Hindlimb muscle (tissue), 1 donor: ENCODE measurements at places on chromosomes 1 and 21.

DNA sequence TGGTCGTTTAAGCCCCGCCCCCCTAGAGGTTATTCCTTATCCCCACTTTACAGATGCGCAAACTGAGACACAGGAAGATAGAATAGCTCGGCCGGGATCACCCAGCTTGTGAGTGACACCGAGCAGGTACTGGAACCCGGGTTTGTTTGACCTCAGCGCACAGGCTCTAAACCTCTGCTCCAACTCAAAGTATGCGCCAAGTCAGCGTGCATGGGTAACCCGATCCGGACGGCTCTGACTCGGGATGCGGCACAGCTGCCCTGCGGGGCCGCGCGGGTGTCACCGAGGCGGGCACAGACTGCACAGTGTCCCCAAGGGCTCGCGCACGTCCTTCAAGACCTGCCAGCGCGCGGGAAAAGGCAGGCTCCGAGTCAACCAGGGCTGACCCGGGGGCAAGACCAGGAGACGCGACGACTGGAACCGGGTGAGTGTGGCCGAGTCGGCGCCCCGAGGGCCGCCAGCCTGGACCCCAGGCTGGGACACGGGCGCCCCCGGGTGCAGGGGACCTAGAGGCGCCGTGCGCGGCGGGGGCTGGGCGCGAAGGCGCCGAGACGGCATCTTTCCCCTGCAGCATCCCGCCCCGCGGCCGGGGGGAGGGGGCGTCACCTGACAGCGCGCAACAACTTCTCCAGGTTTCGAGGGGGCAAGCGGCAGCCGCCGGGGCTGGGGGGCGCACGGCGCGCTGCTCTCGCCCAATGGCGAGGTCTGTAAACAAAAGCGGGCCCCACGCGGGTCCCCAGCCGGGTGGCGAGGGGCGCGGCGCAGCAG lies 101.9 kb upstream of the SOD1 start:
- no peak for DNase-seq

GRCh38 chr1:3799976-3800685 lies 3.8 kb upstream of the LRRC47 start:
- DNase-seq, result no peak

DNA sequence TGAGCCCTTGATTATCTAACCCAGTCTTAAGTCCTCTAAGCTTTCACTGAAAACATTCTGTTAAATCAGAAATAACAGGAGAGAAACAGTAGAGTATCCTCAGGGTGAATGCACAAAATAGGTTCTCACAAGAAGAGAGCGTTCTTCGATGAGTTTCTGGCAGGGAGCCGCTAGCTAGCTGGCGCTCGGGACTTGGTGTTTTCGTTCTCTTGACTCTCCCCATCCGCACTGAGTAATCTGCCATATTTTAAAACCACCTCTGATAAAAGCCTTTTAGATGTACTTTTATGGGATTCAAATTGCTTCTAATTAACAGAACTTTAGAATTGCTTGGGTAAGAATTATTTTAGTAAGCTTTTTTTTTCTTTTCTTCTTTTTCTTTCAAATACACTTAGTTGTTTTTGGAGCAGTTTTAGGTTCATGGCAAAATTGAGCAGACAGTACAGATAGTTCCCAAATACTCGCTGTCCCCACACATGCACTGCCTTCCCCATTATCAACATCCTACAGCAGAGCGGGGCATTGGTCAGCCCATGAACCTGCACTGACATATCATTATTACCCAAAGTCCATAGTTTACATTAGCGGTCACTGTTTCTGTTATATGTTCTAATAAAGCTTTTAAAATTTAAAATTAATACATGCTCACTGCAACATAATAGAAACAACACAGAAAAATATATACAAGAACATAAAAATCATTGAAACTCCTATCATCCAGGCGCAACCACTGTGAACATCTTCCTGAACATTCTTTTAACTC lies 35.4 kb downstream of the PRDM2 start:
- no peak for DNase-seq

DNA sequence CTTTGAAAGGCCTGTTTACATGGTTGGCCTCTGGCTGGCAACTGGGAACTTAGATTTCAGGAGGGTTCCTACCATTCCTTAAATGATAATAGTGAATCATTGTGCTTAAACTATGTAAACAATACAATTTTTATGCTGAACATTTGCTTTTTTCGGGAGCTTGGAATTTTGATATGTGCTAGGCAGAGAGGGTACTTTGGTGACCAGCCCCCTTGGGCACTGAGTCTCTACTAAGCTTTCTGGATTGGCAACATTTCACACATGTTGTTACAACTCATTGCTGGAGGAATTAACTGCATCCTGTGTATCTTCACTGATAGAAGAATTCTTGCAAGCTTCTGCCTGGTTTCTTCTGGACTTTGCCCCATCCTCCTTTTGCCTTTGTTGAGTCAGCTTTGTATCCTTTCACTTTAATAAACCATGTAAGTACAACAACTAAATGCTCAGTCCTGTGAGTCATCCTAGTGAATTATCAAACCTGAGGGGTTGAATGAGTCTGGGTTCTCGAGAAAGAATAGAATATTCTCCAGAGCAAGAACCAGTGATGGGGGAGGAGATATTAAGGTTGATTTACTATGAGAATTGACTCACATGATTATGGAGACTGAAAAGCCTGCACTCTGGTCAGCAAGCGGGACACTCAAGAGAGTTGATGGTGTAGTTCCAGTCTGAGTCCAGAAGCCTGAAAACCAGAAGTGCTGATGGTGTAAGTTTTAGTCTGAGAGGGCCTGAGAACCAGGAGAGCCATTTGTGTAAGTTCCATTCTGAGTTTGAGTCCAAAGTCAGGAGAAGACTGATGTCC lies 3.1 kb upstream of the SLC16A4 start:
- DNase-seq, result no peak

DNA sequence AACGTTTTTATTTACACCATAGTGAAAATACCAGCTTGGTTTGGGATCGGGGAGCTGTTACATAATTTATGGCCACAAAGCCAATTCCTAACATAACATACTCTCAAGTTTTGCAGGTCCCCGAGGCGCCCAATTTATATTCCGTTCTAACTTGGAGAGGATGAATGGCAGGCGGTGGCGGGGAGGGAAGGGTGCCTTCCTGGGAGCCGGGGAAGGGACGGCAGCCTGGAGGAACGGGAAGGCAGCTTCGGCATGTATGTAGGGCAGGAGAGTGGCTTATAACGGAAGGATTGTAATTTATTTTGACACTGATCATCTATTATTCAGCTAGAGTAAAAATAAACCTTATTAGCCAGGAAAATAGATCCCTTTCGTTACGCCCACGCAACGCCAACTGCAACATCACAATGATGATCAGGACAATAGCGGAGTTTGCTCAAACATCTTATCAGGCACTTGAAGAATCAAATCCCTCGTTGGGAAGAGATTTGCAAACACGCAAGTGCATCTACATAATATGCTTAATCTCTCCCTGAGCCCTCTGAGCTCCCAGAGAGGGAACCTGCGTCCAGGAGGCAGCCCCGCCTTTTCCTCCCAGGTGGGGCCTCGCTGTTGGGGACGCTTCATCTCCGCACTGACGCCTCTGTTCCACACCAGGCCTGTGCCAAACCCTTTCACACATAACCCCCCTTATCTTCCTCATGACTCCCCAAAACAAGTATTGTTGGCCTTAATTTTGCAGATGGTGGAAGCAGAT lies 93.7 kb upstream of the C1orf174 start:
- no peak for DNase-seq

DNA sequence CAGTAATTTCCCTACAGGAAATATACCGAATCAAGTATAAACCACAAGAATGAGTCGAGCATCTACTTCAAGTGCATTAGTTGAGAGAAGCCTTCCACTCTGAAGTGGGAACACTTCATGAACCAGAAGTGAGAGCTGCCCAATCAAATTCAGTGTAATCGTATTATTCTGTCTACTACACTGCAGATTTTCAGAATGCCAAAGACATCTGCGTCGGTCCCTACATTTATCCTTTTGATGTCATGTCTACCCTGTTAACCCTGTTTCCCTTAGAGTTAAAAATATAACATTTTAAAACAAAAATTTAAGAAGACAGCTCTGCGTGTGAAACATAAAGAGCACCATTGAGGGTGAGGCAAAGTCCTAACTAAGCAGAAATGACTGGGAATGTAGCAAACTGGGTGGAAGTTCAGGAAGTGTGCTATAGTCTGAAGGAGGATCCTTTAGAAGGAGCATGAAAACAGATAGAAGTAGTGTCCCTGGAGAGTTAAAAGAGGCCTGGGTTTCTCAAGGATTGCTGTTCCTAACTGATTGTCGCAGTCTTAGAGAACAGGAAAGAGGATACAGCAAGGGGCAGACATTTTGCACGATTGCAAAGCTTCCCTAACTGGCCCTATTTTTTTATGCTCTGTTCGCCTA lies 291.2 kb downstream of the PTPRC start:
- DNase-seq, result peak; percentile 36

DNA sequence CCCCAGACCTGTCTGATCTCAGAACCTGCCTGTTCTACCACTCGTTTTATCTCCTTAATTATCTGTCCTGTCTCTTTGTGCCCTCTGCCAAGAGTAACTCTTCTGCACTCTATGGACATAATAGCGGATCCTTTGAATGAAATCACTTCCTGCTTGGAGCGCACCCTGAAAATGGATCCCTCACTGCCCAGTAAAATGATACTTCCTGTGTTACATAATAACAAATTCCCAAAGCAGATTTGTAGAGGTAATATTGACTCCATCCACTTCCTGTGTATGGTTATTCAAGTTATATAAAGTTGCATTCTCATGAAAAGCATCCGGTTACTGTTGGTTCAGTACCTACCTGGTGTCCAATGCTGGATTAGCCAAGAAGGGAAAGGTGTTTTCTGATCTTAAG lies 246.0 kb downstream of the TRABD2B start:
- no peak for DNase-seq

GRCh38 chr21:36388096-36388495 lies 2.9 kb downstream of the CHAF1B start:
- DNase-seq, result no peak

DNA sequence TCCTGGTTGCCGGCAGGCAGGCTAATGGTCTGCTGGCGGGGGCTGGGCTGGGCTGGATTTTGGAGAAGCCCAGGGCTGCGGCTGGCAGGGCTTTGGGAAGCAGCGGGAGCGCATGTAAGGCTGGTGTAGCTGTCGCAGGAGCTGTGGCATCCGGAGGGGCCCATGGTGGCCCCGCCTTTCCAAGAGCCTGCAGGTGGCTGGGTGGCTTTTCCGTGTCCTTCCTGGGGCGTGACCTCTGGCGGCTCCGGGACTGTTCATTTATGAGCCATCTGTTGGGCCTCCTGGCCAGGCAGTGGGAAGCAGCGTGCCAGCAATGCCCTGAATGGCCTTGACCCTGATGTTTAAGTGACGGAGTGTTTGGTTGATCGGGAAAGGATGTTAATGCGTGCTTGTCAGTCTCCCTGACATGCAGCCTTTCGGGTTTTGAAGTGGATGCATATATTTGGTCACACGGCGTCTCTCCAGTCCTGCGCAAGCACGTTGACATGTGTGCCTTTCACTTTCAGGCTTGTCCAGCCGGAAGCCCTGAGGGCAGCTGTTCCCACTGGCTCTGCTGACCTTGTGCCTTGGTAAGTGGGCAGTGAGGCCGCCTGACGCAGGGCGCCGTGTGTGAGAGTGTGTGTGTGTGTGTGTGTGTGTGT lies 38.5 kb downstream of the AGPAT3 start:
- no peak for DNase-seq

DNA sequence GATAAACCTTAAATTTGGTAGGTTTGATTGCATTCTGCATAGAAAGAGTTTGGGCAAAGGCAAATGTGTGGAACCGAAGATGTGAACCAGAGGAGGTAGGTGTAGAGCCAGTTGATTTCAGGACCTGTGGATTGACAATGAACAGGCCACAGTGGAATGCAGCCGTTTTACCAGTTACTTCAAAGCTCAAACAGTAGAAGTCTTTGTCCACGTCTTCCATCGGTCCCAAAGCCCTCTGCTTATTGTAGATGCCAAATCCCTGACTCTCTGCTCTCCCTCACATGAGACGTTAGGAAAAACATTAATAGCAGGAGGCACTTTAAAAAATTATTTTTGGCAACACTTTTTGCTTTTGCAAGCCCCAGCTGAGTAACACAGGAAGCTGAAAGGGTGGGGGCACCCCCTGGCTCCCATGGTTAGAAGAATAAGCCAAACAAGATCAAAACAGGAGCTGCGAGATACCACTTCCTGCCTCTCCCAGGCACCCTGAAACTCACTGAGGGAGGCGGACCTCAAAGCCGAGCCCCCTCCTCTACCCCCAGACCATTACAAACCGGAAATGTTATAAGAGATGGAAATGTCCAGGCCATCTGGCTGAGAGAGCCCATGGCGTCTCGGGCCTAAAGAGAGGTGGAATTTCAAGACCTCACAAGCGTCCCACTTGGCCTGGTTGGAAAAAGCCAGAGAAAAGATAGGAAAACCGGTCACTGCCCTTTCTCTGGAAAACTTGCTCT lies 13.5 kb downstream of the TRAF3IP3 start:
- DNase-seq, result peak; percentile 26

DNA sequence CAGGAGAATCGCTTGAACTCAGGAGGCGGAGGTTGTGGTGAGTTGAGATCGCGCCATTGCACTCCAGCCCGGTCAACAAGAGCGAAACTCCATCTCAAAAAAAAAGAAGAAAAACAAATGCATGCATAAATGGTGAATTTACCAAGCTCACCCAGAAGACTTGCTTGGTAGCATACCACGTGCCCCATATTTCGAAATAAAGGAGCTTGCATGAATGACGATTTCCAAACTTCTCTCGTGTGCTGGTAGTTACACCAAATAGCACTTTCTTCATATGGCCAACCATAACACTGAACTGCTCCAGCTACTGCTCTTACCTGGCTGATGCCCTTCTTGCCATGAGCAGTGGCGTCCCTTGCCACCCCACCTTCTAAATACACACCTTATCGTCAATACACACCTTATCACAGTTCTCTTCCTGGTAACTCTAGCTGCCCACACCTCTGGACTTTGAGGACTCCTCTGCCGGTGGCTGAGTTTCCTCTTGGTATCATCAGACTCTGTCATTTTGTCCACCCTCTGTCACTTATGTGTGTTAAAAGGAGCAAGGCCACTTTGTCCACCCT lies 2.8 kb downstream of the DOP1B start:
- no peak for DNase-seq

- no peak for DNase-seq
Observed at GRCh38 chr1:216884614-216885229, 161.5 kb upstream of the ESRRG start.

GRCh38 chr1:37347104-37347649 lies 127.2 kb upstream of the ZC3H12A start:
- DNase-seq, result no peak

DNA sequence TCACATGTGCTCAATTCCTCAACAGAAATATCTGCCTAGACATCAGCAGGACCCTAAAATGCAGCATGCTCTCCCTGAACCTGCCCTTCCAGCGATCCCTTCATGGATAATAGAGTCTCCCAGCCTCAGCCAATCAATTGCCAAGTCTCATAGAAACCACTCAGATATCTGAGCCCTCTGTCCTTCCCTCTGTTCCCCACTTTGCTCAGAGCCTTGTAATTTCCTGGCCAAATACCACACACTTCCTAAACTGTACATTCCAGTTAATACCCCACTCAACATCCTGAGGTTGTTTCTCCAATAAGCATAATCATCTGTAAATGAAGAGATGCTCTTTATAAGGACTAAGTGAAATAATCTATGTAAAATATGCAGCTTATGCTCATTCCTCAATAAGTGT lies 59.3 kb upstream of the PTGFRN start:
- no peak for DNase-seq

- peak; percentile 19 for DNase-seq
Observed at GRCh38 chr1:13892671-13893325, 192.8 kb downstream of the PRDM2 start.
